ENCODE measurements at places on chromosomes 13 and 19. TPM values are rescaled to one million over a fixed set of nuclear protein-coding genes. Genes with fewer than 3 reads are reported as not detected.

Gene ZNF616
- 11.6 TPM for total RNA-seq

Gene B3GNT8
- 0.93 TPM for total RNA-seq

Gene NLRP5
- total RNA-seq, result not detected

Gene ZNF578
- total RNA-seq, result 5.9 TPM

Gene GIPR
- 0.09 TPM for total RNA-seq
